MM.1S (cell line): ENCODE measurements at places on chromosomes 16 and 17.

DNA sequence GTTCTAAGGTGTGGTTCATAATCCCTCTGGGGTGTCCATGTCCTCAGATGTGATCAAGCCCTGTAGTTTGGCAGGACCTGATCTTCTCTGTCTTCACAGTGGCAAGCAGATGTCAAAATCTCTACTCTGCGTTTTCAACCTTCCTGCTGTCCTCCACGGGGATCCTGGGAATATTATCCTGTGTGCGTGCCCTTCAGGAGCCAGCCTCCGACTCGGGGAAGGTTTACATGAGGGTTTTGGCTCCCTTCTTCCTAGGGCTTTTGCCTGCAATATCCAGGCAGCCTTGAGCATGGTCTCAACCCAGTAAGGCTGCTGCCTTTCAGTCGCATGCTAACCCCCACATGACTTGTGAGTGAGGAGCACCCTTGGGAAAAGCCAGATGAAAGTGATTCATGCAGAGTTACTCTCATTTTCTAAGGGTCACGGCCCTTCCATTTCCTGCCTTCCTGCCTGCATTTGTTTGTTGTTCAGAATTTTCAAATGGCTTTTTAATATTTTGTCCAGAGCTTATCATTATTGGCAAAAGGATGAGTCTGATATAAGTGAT is 202.2 kb upstream of the CHMP6 start:
- no peak for DNase-seq

DNA sequence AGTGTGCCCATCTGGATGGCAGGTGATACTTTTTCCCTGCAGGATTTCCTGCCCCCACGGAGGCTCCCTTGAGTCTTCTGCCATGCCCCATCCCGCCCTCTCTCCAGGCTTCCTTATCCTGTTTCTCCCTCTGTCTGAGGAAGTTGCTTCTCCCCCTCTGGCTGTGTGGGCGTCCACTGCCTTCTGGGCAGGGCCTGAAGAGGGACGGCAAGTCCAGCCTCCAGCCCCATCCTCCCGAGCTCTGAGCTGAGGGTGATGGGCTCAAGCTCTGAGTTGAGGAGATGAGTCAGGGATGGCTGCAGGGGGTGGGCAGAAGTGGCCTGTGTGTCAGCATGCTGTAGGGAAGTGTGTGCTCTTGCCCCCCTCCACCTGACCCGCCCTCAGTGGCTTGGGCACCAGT is 14.2 kb upstream of the RAP1GAP2 start:
- no peak for DNase-seq

- DNase-seq: no peak
These were observed 145.3 kb downstream of the SPECC1 start for GRCh38 chr17:20154286-20155000.

- no peak for DNase-seq
These were observed 24.2 kb downstream of the ZNF652 start for GRCh38 chr17:49337884-49338283.

- no peak for DNase-seq
These were observed 5.5 kb downstream of the MYO19 start for GRCh38 chr17:36529121-36529520.
